ENCODE measurements at places on chromosomes 7 and 10.

DNA sequence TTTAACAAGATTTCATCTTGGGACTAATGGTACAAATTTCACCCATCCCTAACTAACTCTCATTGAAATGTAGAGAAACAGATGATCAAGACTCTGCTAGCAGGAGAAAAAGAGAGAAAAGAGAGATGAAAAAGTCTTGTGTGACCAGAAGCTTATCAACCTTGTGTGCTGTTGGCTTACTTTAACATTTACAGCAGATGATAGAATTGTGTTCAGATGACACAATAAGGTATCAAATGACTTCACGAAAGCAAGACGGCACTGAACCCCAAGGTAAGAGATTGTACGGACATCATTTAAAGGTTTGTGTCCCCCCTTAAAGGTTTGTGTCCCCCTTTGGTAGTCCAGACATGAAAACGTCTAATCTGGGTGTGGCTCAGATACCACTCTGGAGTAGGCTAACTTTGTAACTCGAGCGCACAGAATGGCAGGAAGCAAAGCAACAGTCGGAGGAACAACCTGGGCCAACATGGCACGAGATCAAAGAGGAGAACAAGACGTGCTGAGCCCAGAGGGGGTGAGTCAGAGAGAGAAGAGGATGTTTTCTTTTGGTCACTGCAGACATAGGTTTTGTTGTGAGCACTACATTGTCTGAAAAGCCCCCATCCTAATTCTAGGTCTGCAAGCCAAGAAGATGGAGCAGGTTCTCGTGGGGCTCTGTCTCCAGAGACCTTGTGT, 10.4 kb upstream of the LMBR1 start:
- no peak for DNase-seq

DNA sequence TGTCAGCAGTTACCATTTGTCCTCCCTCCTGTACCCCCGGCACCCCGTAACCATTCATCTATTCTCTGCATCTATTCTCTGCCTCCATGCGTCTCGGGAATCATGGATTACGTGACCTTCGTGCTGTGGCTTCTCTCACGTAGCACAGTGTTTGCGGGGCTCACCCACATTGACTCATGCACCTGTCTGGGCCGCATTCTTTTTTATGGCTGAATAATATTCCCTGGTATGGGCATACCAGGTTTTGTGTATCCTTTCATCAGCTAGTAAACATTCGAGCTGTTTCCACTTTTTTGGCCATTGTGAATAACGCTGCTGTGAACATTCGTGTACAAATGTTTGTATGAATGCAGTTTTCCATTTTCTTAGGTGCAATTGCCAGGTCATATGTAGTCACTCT, 17.7 kb downstream of the CUX1 start:
- no peak for DNase-seq

DNA sequence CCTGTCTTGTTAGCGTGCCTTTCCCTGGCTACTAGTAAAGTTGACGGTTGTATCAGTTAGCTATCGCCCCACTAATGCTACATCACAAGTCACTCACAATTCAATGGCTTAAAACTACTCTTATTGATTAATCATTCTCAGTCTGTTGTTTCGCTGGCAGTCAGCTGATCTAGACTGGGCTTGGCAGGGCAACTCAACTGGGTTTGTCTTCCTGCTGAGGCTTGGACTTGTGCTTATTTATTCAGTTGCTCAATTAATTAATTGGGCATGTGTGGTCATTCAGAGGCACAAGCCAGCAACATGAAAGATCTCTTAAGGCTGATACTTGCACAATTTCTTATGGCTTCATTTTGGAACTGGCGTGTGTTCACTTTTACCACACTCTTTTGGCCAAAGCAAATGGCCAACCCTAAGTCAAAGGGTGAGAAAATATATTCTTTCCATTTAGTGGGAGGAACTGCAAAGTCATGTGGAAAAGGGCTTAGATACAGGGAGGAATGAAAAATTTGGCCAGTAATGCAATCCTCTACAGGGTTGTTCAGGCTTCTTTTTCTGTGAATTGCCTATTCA, 333.5 kb downstream of the GPR37 start:
- no peak for DNase-seq

GRCh38 chr10:43862756-43863155, 214.1 kb upstream of the ZNF32 start:
- no peak for DNase-seq

GRCh38 chr7:27187475-27188385, 2.7 kb upstream of the HOXA11 start:
- no peak for DNase-seq

DNA sequence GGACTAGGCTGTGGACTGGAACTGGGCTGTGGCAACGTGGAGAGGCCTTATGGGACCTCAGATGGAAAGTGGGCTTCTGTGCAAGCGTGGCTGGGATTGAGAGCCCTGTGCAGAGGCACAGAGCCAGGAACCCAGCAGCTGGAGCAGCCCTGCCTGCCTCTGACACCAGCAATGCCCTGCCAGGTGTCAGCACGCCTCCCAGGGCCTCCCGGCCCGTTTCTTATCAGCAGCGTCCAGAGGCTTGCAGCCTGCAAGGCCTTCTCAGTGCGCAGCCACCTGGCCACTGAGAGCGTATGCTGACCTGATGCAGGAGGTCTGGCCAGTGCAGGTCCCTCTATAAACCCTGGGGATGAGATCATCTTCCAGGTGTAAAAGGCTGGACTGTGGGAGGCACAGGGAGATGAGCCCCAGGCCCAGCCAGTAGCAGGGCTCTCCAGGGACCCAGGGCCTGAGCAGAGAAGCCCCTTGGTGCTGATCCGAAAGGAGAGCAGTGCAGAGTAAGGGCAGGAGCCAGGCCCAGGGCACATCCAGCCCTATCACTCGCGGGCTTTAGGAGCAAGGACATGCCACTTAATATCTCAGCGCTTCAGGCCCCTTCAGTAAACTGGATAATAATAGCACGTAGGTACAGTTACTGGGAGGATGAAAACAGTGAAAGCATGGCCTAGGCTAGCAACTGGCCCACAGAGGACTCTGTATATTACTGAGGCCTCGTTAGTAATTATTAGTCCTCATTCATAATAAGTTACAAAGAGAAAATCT, 38.8 kb upstream of the ANTXRL start:
- DNase-seq = no peak

DNA sequence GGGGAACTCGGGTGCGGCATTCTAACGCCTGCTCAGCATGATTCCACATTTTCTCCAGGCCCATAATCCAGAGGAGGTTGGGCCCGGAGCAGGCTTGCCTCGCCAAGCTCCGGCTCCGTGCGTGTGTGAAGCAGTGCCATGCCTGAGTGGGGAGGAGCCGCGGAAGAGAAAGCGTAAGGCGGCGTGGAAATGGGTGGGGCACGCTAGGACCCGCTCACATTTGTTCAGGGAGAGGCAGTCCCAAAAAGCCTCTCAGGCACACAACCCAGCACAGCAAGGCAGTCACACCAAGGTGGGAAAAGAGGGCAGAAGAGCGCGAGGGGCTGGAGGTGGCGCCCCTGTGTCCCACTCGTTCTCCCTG, 695 bp upstream of the VDAC2 start:
- DNase-seq = no peak

GRCh38 chr10:87961314-87961713, 97.9 kb downstream of the PTEN start:
- no peak for DNase-seq

DNA sequence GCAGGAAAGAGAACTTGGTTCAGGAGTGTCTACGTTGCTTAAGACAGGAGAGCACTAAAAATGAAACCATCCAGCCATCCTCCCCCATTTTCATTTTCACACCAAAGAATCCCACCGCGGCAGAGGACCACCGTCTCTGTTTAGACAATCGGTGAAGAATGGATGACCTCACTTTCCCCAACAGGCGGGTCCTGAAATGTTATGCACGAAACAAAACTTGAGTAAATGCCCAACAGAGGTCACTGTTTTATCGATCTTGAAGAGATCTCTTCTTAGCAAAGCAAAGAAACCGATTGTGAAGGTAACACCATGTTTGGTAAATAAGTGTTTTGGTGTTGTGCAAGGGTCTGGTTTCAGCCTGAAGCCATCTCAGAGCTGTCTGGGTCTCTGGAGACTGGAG, 1.4 kb upstream of the IL6 start:
- DNase-seq = no peak

DNA sequence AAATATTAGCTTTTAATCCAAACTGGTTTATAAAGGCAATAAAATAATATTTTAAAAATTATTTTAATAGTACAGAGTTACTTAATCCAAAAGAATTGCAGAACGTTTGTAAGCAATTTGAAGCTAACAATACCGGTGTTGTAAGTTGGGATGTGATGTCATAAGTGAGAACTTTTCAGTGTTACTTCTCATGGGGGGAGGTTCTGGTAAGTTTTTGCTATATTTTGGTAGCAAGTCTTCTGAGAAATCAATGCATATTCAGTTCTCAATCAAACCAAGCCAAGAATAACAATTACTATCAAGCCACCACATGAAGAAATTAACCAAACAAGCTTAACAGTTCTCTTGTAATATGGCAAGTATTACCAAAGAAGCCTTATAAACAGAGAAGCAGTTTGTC, 147.1 kb upstream of the ASAH2 start:
- DNase-seq = no peak

GRCh38 chr10:58508316-58508715, 4.4 kb upstream of the BICC1 start:
- no peak for DNase-seq

DNA sequence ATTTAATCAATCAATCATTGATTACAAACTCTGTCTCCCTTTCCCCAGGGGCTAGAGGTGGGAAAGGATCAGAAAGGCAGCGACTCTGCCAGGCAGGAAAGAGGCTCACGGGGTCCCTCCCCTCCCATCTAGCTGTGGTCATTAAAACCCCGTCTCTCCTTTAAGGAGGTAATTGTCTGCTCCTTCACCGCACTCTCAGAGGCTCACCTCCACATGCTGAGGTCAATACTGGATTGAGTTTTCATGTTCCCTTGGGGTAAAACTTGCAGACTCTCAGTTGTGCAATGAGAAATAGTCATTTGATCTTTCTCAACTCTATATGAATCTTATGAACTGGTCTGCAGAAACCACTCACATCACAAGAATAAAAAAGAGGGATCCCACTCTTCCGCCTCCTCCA, 368.8 kb downstream of the ADRA2A start:
- no peak for DNase-seq

- no peak for DNase-seq
Observed at GRCh38 chr7:964401-965231, 10.1 kb upstream of the ADAP1 start.

- no peak for DNase-seq
Observed at GRCh38 chr10:48410503-48410902, 104.0 kb downstream of the MAPK8 start.

GRCh38 chr7:1239803-1240516, 7.3 kb downstream of the UNCX start:
- DNase-seq = no peak
